Activated CD4-positive, alpha-beta T cell treated with anti-CD3 and anti-CD28 coated beads, Interleukin-2, amount 10 ng/mL, durations not matched to agents 7 days and 5 days (primary cell): ENCODE measurements at places on chromosomes 1 and 21. TPM values are rescaled to one million over a fixed set of nuclear protein-coding genes. Genes with fewer than 3 reads are reported as not detected.
A peak's percentile ranks its signal among the peaks of the same experiment; 100 is the strongest.

GRCh38 chr1:171137580-171137979 lies 46.9 kb downstream of the FMO3 start:
- no peak for DNase-seq

DNA sequence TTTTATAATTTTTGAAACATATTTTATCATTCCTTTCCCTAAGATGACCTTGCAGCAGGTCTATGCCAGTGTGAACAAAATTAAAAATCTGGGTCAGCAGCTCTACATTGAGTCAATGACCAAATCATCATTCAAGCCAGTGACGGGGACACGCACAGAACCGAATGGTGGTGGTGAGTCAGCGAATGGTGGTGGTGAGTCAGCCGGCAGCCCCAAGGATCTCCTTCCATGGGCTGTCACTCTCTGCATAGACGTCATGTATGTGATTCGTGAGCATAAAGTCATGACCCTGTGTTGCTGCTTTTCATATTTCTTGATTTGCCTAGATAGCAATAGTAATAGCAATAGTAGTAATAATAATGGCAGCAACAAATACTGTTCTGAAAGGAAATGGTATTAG lies 26.3 kb downstream of the PER3 start:
- no peak for DNase-seq

- no peak for DNase-seq
These were observed 137.8 kb downstream of the KIF26B start for GRCh38 chr1:245292553-245292952.

DNA sequence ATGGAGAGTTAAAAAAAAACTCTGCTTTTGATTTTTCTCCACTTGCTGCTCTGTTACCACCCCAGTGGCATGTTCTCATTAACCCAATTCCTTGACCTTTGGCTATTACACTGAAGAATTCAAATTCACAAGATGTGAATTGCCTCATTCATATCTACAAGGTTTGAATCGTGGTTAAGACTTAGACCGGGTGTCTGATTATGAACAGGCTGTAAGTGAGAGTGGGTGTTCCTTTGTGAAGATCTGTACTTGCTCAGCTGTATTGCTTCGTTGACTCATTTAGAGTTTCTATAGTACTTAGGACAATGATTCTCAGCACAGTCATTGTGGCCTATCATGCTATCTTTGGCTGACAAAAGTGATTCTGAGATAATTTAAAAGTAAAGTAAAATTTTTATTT lies 36.4 kb downstream of the DNM3 start:
- DNase-seq, result no peak

DNA sequence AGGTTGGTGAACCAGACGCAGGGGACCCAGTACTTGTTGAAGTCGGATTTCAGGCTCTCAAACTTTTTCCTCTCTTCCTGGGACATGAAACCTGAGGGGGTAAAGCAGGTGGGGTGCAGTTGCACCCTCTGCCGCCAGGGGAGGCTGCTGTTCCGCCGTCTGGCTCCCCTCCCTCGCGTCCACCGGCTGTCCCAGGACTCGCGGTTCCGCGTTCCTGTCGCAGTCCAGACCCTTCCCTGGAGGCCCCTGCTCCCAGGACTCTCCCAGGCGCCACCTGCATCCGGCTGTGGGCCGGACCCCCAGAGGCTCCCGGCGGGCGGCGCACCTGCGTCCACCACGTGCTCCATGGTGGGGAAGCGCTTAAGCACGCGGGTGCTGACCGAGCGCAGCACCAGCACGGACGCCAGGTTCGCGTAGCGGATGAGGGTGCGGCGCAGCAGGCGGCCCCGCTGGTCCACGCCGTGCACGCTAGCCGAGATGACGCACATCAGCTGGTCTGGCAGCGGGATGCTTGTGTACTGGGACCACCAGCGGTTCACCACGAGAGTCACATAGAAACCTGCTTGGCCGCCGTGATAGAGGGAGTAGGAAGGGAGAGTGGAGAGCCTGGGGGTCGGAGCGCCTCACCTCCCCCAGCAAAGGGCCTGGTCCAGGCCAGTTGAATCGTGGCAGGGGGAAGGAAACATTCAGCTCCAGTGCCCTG lies 1.7 kb downstream of the BEST4 start:
- peak; percentile 72 for DNase-seq

- no peak for DNase-seq
These were observed 127.8 kb upstream of the IGSF21 start for GRCh38 chr1:17979815-17980214.

DNA sequence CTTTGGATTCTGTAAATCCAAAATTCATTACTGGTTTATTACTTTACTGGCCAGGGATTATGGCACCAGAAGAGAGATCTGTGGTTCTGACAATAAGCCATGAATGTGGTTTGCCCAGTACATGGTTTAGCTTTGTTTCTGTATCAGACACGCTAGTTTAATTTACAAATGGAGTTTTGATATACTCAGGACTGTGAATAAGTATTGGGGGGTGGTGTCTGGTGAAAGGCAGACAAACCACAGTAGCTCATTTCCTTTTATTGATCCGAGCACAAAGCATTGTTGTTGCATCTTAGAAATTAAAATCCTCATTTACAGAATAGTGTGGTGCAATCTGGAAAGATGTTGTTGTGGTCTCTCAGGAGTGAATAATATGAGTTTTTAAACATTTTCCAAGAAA lies 96.0 kb downstream of the ST6GALNAC3 start:
- no peak for DNase-seq

GRCh38 chr1:173454966-173455524 lies 22.1 kb upstream of the PRDX6 start:
- DNase-seq, result no peak

DNA sequence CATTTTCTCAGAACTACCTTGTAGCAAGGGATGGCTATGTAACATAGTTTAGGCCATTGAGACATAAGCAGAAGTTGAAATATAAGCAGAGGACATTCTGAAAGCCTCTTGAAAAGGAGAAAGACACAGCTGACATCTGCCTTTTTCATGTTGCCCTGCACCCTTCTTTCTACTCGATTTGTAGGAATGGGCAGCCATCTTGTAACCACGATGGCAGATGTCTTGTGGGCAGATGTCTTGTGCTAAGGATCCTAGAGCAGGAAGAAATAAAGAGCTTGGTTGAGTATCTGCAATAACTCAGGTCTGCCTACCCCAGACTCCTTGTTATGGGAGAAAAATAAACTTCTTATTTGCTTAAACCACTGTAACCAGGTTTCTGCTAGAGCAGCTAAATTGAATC lies 351.0 kb downstream of the PDE4B start:
- no peak for DNase-seq

DNA sequence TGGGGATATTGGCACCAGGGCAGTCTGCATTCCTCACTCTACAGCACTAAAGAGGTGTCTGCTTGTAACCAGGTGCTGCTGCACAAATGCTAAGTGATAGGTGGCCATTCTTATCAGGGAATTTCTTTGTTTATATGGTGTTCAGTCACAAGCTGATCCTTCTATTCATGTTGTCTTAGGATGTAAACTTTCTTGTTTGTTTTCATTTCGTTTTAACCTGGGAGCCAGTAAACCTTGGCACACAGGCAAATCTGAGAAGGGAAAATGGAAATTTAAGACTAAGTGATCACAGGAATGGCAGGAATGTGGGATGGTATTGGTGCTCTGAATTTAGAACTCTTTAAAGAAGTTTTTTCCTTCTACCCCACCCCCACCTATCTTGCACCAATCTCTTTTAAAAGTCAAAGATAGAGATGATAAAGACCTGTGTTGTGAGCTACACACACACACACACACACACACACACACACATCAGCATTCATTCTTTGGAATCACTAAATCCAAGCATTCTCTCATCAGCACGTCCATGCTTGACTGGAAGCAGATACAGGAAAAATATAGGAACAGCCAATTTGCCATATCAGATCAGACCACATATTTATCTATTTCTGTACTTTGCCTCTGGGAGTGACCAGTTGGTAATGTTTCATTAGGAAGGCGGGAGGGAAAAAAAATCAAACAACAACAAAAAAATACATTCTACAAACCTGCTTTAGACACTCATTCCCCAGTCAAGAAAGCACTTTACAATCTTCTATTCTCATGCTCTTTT lies 451.4 kb upstream of the ADGRL2 start:
- no peak for DNase-seq

DNA sequence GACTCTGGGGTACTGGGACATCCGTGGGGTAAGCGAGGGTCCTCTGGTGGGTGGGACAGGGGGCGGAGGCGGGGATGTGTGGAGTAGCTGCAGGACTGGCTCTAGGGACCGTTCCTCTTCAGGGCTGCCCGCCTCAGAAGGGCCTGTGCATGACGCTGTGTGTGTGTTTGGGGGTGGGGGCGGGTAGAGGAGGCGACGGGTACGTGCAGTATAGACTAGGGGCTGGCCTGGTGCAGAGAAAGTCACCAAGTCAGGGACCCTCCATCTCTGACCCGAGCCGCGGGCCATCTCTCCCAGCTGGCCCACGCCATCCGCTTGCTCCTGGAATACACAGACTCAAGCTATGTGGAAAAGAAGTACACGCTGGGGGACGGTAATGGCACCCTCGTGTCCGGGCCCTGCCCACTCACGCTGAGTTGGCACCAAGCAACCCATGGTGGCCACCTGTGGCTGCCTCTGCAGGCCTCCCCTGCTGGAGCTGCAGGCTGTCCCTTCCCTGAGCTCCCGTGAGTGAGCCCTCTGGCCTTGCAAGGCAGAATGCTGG lies 342 bp downstream of the GSTM5 start:
- no peak for DNase-seq

DNA sequence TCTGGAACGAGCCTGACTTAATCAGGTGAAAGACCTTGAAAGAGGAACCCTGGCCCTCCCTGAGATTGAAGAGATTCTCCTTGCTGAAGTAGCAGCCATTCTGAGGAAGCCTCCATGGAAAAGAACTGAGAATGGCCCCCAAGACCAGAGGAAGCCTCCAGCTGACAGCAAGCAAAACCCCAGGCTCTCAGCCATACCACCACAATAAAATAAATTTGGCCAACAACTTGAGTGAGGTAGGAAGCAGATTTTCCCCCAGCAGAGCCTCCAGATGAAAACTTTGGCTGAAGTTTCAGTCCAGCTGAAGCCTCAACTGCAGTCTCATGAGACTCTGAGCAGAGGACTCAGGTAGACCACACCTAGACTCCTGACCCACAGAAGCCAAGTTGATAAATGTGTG lies 34.0 kb upstream of the SLAMF9 start:
- DNase-seq, result no peak

- DNase-seq, result peak; percentile 77
These were observed 10.4 kb downstream of the EMC1 start for GRCh38 chr1:19240673-19241538.

DNA sequence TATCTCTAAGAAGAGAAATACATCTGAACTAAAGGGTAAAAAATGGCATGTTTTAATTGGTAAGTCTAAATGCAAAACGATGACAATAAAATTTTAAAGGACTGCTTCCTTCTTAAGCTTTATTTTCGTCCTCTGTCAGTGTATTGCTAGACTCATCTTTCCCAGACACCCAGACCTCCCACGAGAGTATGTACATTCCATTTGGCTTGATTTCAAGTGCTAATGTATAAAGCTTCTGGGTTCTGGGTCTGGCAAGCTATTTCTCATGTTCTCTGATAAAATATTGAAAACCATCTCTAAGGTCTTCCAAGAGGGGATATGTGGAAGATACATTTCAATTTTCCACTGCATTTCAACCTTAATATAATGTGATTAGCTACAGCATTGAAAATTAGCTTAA lies 24.6 kb upstream of the SLC2A1 start:
- no peak for DNase-seq

DNA sequence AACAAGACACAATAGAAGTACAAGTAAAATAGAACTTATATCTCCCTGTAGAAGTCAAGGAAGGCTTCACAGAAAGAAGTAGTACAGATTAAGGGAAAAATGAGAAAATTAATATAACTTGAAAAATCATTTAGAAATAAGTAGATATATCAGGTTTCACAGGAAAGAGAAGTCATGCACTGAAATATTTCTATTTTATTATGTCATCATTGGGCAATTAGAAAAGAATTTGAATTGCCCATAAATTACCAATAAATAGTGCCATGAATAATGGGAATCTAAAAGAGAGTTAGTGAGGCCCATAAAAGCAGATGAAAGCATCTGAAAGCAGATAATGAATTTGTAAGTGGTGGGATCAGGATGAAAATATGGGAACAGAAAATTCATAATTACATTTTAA lies 1597.8 kb downstream of the PLA2G4A start:
- DNase-seq, result no peak

DNA sequence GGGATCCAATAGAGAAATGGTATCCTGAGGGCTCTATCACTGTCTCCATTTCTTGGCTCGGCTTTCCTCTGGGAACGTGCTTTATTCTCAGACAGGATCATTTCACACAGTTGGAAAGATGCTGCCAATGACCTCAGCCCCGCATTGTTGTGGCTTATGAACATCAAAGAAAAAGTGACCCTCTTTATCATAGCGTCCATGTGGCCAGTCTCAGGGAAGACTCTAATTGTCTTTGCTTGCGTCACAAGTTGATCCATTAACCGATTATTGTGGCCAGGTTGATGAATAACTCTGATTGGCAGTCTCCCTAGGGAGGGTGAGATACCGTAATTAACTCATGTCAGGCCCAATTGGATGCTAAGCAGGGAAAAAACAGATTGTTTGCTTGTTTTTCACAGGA lies 10.4 kb upstream of the TMEM9 start:
- DNase-seq, result no peak

The XCL2 gene
- not detected for total RNA-seq

The ZNF593OS gene
- not detected for total RNA-seq

DNA sequence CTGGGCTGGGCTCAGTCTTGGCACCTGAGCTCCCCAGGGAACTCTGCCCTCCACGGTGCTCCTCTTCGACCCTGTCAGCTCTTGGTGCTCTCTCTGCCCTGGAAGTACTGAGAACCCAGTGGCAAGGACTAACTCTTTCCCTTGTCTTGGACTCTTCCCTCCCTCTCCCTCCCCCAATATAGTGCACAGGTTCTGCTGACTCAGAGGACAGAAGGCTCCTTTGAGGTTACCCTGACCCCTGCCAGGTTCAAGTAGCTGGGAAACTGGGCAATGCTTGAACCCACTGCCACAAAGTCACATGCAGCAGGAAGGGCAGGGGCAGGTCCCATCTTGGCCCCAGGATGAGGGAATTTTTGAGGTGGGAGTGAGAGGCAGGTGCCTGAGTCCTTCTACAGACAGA lies 20.3 kb downstream of the KCNQ4 start:
- DNase-seq, result no peak

DNA sequence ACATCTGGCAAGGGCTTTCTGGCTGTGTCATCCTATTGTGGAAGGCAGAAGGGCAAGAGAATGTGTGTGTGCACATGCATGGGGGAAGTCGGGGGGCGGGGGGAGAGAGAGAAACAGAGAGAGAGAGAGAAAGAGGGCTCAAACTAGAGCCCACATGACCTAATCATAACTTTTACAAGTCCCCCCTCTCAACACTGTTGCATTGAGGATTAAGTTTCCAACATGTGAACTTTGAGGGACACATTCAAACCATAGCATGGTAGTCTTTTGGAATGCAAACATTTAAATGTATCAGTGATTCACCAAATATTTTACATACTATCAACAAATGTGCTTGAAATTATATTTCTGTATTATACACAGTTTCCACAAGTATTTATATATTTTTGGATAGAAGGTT lies 655.4 kb upstream of the B3GALT2 start:
- DNase-seq, result no peak

The STIL gene
- 44.0 TPM for total RNA-seq
